ENCODE measurements at places on chromosomes 5 and 9.
A peak's percentile ranks its signal among the peaks of the same experiment; 100 is the strongest.

DNA sequence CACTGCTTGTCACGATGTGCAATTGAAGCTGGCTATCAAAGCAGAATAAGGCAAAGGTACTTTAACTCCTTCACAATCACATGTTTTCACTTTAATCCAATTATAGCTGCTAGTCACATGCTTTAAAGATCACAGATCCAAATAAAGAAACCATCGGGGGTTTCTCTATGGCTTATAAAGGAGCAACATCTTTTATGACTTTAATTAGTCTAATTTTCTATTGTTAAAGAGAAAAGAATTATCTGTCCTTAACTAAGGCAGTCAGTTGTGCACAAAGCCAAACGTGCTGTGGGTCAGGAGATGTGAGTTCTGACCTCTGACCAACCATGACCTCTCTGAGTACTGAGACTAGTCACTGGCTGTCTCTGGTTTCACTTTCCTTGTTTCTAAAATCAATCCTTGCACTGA lies 561.1 kb downstream of the RAB3C start:
- DNase-seq: no peak

GRCh38 chr5:43389679-43390329 lies 22.4 kb downstream of the CCL28 start:
- peak; percentile 73 for DNase-seq

DNA sequence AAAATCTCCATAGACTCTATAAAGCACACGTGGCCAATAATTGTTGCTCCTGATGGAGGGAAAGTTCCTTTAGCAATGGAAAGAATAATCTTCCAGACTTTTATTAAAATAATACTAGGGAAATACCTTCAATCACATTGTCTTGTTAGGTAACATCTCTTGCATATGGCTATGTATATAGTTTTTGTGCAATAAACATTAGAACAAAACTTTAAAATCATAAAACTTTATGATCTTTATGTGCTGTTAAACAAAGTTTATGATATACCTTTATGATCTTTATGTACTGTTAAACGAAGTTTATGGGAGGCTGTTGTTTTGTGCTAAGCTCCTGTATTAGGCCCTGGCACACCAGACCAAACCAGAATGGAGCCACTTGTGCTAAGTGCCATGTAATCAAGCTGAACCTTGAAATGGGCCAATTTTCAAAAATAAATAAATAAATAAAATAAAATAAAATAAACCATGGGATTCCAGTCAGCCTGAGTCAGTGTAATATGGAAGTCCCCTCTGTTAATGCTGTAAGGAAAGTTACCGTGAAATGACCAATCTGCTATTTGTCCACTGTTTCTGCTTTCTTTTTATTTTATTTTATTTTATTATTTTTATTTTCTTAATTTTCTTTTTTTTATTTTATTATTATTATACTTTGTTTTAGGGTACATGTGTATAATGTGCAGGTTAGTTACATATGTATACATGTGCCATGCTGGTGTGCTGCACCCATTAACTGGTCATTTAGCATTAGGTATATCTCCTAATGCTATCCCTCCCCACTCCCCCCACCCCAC lies 431.3 kb downstream of the SPATA31D1 start:
- DNase-seq: no peak

DNA sequence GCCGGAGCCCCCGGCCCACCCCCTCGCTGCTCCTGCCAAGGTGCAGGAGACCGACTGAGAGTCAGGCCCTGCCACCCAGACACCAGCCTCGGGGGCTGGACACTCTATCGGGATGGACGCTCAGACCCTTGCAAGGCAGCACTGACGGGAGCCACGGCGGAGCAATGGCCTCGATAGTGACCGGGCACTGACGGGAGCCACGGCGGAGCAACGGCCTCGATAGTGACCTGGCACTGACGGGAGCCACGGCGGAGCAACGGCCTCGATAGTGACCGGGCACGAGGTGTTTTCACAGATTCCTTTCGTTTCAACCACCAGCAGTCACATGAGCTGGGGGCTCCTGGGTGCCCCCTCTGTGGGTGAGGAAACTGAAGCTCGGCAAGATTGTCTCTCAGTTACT lies 123.6 kb upstream of the PPP1R26 start:
- DNase-seq: no peak

DNA sequence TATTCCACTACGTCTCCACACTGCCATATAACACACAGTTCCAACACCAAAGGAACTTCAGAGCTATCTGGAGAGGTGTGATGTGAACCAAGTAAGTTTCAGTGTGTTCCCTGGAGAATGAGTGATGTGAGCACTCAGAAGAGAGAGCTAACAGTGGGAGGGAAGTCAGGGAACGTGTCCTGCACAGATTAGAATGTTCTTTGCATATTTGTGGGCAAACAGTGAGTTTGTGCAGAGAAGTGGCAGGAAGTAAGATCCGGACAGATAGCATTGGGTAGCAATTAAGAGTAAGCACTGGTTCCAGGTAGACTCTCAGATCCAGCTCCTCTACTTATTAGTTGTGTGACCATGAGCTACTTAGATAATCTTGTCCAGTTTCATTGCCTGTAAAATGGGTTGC lies 206.4 kb downstream of the PDZD2 start:
- no peak for DNase-seq

DNA sequence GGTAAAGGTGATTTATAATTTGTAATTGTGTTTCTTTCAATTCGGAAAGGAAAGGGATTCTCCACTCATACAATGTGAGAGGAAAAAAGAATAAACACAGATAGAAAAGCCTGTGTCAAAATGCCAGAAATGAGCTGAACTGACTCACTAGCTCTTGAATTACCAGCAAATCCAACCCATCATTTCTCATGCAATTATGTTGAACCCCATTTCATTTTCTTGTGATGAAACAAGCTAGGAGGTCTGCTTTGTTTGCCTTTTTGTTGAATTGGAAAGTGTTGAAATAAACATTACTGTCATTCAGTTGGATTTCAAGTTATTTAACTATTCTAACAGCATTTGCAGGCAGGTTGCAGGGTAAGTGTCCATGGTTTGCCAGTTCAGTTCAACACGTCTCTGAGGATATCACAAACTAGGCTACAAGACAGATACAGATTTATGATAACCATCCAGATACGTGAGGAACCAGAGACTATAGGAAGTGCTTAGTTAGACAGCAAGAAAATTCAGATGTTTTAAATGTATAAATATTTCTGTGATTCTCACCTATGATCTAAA lies 547.2 kb downstream of the MAT2B start:
- no peak for DNase-seq

DNA sequence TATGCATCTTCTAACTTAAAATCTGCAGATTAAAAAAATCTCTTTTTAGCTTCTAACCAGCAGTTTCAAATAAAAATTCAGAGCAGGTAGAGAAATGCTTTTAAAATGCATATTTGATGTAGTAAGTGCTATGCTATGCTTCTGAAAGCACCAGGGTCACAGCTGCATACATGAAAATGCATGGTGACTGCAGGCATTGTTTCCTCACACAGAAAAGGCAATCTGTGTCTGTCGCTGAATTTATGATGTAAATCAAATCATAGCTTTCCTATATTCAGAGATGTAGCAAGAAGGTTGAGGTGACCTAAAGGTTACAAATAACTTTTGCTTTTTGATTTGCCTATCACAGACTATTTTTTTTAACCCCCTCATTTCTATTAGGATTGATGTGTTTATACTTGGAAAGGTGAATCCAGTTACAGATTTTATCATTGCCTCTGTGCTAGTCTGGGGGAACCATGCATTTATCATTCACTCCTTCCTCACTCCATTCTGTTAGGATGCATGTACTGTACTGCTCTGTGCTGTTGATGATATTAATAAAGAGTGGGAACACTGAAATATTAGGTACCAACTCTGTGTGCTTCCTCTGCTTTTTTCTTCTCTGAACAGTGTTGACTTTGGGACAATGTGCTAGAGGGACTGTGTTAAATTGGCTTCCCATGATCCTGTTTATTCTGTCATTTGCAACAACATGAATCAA lies 65.6 kb downstream of the FOCAD start:
- DNase-seq: no peak

DNA sequence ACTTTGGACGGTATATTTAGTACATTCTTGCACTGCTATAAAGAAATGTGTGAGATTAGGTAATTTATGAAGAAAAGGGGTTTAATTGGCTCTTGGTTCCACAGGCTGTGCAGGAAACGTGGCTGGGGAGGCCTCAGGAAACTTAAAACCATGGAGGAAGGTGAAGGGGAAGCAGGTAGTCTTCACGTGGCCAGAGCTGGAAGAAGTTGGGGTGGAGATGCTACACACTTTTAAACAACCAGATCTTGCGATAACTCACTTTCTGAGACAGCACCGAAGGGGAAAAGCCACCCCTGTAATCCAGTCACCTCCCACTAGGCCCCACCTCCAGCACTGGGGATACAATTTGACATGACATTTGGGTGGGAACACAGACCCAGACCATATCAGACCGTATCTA lies 13.5 kb downstream of the CNOT6 start:
- DNase-seq: no peak

- no peak for DNase-seq
Measured at GRCh38 chr5:67774267-67774552, 441.3 kb upstream of the PIK3R1 start.

GRCh38 chr9:127333221-127334064 lies 63.5 kb upstream of the SLC2A8 start:
- DNase-seq: no peak

All from fibroblast of skin of left biceps (primary cell).